H9 (cell line): ENCODE measurements at places on chromosomes 1 and 21.

DNA sequence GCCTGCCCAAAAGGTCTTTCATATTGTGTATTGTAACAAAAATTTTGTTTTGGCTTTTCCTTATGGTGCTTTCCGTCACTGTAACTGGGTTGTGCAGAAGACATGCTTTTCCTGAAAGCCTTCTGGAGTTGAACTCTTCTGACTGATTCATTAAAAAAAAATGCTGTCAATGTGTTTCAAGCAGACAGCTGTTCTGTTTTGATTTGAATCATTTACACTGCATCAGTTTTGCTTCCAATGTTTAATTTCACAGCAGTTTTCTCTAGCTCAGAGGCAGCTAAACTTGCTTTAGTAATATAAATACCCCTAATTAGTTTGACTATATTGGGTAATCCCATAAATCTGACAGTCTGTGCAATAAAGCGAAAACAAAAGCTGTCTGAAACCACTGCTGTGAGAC, 7.9 kb downstream of the UTP11 start:
- H3K36me3 ChIP-seq, result peaks cover 86% of the 10 kb centered on the region
- H3K27me3 ChIP-seq, result no peaks in the 10 kb centered on the region
- H3K4me1 ChIP-seq, result no peaks in the 10 kb centered on the region
- DNase-seq, result no peak
- no peak overlapping the region for H3K27ac ChIP-seq
- no peak overlapping the region for H3K4me3 ChIP-seq

GRCh38 chr21:38861989-38862683, 56.4 kb downstream of the ETS2 start:
- H3K27ac ChIP-seq, result no peak overlapping the region
- no peak for DNase-seq
- no peak overlapping the region for H3K4me3 ChIP-seq
- no peaks in the 10 kb centered on the region for H3K4me1 ChIP-seq
- H3K27me3 ChIP-seq, result no peaks in the 10 kb centered on the region

GRCh38 chr1:198904321-198904720, 265.5 kb downstream of the PTPRC start:
- no peaks in the 10 kb centered on the region; the same call in 1 of the 2 replicates for H3K4me1 ChIP-seq
- DNase-seq, result no peak
- H3K27me3 ChIP-seq, result no peaks in the 10 kb centered on the region
- H3K36me3 ChIP-seq, result no peaks in the 10 kb centered on the region
- H3K27ac ChIP-seq, result no peak overlapping the region

DNA sequence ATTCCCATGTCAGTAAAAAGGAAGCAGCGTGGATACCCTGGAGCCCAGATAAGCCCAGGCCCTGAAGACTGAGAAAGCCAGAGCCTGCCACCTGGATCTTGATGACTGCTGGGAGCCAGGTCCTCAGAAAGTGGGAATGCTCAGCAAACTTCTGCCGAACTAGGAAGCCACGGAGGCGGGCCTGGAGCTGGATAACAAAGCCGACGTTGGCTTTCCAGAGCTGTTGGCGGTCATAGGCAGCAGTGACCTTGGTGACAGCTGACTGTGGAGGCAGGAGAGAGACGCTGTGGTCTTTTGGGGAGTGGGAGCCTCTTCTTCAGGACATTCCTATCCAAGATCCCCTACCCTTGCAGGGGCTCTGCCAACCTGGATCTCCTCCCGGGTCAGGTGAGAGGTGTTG, 24.4 kb downstream of the IQGAP3 start:
- no peaks in the 10 kb centered on the region for H3K4me1 ChIP-seq
- no peak overlapping the region for H3K4me3 ChIP-seq
- peaks cover 10% of the 10 kb centered on the region for H3K36me3 ChIP-seq

- no peak overlapping the region for H3K27ac ChIP-seq
- no peak for DNase-seq
- H3K36me3 ChIP-seq, result no peaks in the 10 kb centered on the region
Observed at GRCh38 chr1:101993710-101994109, 3.0 kb downstream of the OLFM3 start.

DNA sequence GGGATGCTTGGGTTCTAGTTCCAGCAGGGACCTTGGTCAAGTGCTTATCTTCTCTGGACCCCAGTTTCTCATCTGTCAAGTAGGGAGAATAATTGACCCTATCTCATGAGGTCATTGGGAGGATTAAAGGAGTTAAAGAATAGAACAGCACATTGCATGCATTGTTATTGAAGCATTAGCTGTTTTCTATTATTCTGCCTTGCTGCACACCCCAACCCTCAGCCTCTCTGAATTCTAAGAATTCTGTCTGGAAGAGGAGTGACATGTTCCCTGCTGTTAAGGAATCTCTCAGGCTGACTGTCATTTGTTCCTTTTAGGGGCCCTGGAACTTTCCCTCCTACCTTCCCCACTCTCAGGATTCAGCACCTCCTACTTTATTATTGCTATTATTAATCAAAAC, 73.9 kb downstream of the NENF start:
- H3K4me1 ChIP-seq, result peaks cover 3% of the 10 kb centered on the region; the same call in 1 of the 2 replicates
- H3K4me3 ChIP-seq, result no peak overlapping the region
- no peak for DNase-seq
- no peaks in the 10 kb centered on the region for H3K36me3 ChIP-seq

DNA sequence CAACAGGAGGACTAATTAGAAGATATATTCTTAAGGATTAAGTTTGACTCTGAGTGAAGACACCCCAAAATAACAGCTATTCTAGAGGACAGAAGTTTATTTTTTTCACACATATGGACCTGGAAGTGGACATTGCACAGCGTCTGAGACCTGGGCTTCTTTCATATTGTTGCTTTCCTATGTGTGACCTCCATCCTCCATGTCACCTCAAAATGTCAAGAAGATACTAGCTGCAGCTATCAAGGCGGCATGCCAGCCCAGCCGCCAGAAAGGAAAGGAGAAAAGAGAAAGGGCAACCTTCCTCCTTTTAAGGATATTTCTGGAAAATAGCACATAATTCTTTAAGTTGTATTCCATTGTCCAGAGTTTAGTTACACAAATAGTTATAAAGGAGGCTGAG, 220.4 kb downstream of the PATJ start:
- H3K27ac ChIP-seq, result no peak overlapping the region
- H3K4me3 ChIP-seq, result no peak overlapping the region
- H3K27me3 ChIP-seq, result no peaks in the 10 kb centered on the region
- peaks cover under 1% of the 10 kb centered on the region; the same call in 1 of the 2 replicates for H3K4me1 ChIP-seq
- peaks cover 5% of the 10 kb centered on the region; the same call in 1 of the 2 replicates for H3K36me3 ChIP-seq

DNA sequence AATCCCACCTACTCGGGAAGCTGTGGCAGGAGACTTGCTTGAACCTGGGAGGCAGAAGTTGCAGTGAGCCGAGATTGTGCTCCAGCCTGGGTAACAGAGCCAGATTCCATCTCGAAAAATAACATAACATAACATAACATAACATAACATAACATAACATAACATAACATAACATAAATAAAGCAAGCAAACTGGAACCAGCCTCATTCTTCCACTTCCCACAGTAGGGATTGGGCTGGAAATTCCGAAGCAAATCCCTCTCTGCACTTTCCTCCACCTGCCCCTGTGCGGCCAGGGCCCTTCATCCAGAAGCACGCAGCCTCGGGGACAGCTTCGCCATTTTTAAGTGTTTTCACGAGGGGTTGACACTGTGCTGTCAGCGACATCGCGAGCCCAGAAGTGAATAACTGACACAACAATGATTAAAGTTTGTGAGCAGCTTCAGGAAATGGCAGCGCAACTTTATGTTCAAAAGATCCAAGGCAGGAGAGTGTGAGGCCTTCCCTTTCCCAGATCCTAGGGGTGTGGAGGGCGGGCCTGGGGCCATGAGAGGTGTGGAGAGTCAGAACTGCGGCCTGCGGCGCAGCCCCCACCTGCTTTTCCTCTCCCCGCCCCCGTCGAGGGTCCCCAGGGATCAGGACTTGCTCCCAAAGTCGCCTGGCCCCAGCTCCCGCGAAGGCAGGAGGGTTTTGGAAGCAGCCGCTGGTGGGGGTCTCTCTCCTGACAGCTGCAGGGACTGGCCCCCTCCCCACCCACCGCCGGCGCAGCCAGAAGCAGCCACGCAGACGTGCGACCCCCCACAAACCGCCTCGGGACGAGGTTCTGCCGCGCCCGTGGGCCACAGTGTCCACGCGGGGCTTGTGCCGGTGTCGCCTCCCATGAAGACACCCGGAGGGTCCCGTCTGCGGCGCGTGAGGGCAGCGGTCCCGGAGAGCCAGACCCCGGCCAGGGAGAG, 651 bp upstream of the GABRD start:
- no peaks in the 10 kb centered on the region for H3K36me3 ChIP-seq
- H3K4me3 ChIP-seq, result peak overlapping the region; percentile 86
- DNase-seq, result no peak
- H3K4me1 ChIP-seq, result no peaks in the 10 kb centered on the region

DNA sequence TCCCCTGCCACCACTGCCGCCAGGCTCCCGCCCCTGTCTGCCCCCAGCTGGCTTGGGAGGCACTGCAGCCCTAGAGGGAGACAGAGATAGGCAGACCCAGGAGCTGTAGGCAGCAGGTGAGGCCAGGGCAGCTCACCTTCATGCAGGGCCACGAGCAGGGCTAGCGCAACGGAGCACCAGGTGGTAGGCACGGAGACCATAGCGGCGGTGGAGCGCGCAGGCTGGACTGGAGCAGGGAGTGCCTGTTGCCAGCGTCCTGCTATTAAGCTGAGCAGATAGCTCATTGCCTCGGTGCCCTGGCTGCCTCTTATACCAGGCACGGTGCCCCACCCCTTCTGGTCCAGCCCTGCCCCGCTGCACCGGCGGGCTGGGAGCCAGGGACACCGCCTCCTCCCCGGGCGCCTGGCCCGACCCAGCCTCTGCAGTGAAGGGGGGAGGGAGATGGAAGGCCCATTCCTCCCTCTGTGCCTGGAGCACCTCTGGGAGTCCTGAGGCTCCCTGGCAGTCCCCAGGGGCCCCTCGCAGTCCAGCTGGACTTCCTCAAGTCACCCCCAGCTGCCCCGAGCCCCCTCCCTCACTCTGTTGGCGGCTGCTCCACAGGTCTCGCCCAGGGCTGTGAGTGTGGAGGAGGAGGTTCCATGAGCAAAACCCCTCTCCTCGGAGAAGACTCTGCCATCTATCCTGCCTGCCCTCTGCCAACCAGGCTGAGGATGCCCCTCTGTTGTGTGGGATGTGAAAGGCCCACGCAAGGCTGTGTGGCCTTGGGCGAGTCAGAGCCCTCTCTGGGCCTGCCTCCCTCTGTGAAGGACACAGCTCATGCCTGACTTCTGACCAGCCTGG, at the start of gene EDN2:
Gene EDN2, minus strand, starts transcription at position 282 of the 840 bp plus-strand sequence. Its CDS starts 82 bp downstream, at position 200.
- no peak within 1 kb of the TSS; the same call in 1 of the 3 replicates for H3K4me3 ChIP-seq
- peak; percentile 79 for DNase-seq
- no peaks in the 10 kb centered on the region; the same call in 1 of the 2 replicates for H3K4me1 ChIP-seq
- H3K27me3 ChIP-seq, result no peaks in the 10 kb centered on the region

DNA sequence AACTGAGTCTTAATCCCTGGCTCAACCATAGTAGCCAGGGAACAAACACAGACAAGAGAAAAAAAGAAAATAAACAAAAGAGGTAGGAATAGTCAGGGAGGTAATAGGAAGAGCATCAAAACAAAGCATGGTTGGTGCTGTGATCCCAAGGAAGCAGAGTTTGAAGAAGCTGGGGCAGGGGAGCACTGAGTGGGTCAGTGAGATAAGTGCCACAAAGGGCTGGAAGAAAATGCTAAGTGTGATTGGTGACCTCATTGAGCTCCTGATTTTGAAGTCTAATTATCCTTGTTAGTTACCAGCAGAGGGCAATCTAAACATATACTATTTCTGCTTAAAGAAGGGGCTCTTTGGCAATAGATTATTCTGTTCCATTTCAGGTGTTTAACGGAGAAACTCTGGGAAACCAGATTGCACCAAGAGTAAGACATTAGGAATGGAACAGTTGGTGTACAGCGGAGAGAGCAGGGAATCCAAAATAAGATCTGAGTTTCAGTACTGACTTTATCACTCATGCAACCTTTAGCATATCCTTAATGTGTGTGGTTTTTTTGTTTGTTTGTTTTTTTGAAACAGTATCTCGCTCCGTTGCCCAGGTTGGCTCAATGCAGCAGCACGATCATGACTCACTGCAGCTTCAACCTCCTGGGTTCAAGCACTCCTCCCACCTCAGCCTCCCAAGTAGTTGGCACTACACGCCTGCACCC, 30.7 kb upstream of the KIAA1614 start:
- H3K36me3 ChIP-seq, result peaks cover 6% of the 10 kb centered on the region
- H3K27ac ChIP-seq, result no peak overlapping the region
- no peak for DNase-seq
- H3K27me3 ChIP-seq, result no peaks in the 10 kb centered on the region

GRCh38 chr1:205920861-205921569, 22.2 kb downstream of the SLC26A9 start:
- no peaks in the 10 kb centered on the region for H3K4me1 ChIP-seq
- H3K36me3 ChIP-seq, result no peaks in the 10 kb centered on the region
- no peak overlapping the region for H3K4me3 ChIP-seq

DNA sequence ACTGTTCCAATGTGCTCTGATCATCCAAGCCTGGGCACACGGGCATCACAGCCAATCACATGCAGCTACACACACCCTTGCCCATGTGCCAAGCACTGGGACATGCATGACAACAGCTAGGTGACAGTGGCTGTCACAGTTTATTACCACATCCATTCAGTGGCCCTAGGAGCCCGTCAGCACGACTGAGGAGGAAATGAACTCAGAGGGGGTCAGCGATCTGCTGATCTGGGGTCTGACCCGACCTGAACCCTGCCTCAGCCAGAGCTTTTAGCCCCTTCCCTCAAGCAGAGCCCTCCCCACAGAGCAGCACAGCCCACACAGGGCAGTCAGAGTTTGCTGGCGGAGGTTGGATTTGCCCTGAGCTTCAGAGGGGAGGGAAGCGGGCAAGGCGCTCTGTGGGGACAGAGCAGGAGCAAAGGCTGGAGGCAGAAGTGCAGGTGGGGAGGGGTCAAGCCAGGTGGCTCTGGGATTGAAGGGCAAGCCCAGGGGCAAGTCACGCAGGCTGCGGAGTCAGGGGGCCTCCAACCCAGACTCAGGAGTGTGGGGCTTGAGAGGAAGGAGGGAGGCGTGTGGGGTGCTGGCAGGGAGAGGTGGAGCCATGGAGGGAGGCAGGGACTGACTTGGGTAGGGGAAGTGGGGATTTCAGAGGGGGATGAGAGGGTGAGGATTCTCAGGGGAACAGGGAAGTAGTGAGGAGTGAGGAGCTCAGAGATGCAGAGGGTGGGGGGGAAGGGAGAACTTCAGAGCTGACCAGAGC, 10.4 kb downstream of the SH3BGRL3 start:
- no peaks in the 10 kb centered on the region for H3K27me3 ChIP-seq
- H3K4me3 ChIP-seq, result peak overlapping the region; percentile 41
- H3K4me1 ChIP-seq, result peaks cover 3% of the 10 kb centered on the region; the same call in 1 of the 2 replicates
- no peak for DNase-seq
- no peak overlapping the region for H3K27ac ChIP-seq

- H3K4me3 ChIP-seq, result no peak overlapping the region
- DNase-seq, result no peak
- H3K36me3 ChIP-seq, result no peaks in the 10 kb centered on the region
Observed at GRCh38 chr1:169027607-169028320, 78.7 kb upstream of the ATP1B1 start.

DNA sequence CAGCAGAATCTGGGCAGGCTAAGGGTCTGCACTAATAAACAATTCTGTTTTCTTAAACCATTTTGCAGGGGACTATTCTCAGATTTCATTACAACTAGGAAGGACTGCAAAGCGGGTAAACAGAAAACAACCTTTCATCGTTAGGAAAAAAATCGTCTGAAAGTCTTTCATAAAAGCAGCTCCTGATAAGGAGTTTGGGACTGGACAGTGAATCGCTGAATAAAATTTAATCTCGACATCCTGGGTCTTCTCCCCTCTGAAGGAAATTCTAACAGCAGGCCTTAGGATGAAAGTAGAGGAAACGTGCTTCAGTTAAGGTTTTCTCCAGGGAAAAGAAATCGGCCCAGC, 471 bp upstream of the MTF2 start:
- peak overlapping the region; percentile 100 for H3K4me3 ChIP-seq
- H3K36me3 ChIP-seq, result peaks cover 32% of the 10 kb centered on the region
- H3K27ac ChIP-seq, result peak overlapping the region; percentile 22
- no peaks in the 10 kb centered on the region for H3K27me3 ChIP-seq
- no peaks in the 10 kb centered on the region for H3K4me1 ChIP-seq
